Jurkat, Clone E6-1 (cell line): ENCODE measurements at places on chromosomes 6 and 20.
A peak's percentile ranks its signal among the peaks of the same experiment; 100 is the strongest.

- DNase-seq = no peak
These were observed 1.4 kb downstream of the MAP3K4 start for GRCh38 chr6:160992980-160993314.

GRCh38 chr20:4853757-4854560, 132.2 kb downstream of the PRND start:
- DNase-seq = no peak

GRCh38 chr6:86251106-86251505, 608.4 kb upstream of the SYNCRIP start:
- no peak for DNase-seq

DNA sequence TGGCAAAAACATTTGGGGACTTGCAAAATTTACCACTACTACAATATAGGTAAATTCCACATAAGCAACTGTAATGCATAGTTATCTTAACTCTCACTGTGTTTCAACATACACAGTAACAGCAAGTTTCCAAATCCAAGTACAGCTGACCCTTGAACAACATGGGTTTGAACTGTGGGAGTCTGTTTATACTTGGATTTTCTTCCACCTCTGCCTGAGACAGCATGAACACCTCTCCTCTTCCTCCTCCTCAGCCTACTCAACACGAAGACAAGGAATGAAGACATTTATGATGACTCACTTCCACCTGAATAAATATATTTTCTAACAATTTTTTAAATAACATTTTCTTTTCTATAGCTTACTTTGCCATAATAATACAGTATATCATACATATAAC, 25.6 kb downstream of the MAN1A1 start:
- DNase-seq = no peak

DNA sequence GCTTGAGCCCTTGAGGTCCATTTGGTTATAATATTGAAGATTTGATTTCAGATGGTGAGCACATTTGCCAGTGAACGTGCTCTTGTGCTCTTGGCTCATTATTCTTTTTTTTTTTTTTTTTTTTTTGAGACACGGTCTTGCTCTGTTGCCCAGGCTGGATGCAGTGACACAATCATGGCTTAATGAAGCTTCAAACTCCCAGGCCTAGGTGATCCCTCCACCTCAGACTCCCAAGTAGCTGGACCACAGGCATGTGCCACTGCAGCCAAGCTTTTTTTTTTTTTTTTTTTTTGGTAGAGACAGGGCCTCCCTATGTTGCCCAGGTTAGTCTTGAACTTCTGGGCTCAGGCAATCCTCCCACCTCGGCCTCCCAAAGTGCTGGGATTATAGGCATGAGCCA, 176.2 kb downstream of the KLHL32 start:
- no peak for DNase-seq

- no peak for DNase-seq
These were observed 245.4 kb downstream of the NRN1 start for GRCh38 chr6:5761370-5761769.

DNA sequence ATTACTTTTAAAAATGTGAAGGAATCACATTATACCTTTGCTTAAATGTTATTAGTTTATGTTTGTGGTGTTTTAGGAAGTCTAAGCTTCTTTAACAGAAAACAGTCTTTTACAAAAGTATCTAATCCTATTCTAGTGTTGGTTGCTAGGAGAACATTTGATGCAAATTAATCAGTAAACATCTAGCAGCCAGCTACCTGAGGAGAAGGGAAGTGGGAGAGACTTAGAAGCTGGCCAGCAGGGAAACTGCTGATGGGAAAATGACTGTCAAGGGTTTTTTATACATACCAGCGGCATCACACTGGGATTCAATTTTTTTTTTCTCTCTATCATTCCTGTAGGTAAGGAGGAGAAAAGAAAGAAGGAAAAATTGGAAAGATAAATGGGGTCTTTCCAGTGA, 686.0 kb upstream of the MMS22L start:
- DNase-seq = no peak

DNA sequence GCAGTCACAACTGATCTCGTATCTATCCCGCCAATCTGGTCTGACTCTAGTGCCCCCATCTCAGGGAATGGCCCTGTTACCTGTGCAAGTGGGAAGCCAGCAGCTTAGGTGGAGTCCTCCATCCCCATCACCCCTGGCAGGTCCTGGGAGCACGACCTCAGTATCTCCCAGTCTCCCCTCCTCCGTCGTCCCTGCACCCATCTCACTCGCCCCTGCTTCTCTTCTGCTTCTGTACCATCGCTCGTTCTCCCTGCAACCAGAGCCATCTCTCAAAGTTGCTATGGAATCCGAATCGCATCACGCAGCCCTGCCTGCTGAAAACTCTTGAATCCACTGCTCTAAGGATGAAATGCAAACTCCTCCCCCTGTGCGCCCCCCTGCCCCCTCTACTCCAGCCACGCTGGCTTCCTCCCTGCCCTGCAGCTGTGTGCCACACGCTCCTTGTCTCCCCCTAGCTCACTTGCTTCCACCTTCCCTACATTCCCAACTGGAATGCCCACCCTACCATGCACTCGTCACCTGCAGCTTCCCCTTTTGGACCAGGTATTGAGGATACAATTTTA, 64.0 kb upstream of the PTGIS start:
- no peak for DNase-seq

GRCh38 chr6:78380541-78380940, 486.8 kb upstream of the IRAK1BP1 start:
- DNase-seq = no peak

DNA sequence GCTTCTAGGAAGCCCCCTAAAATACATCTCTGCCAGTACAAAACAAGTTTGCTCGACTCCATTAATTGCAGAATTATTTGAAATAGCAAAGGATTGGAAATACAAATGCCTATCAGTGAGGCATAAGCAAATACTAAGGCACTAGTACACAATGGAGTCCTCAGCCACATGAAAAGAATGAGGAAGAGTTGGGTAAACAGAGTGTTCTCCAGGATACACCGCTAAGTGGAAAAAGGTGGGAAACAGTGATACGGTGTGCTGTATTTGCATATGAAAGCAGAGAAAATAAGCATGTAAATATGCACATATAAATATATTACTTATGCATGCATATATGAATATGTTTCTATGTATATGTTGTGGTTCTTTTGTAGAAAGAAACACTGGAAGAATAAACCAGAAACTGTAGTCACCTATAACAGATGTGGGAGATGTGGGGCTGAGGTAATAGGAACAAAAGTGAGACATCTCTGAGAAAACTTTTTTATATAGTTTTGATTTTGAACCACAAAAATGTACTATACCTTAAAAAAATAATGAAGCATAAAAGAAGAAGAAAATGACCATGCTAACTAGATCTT, 143.4 kb upstream of the MYLIP start:
- no peak for DNase-seq

- no peak for DNase-seq
These were observed 52.7 kb downstream of the KDM1B start for GRCh38 chr6:18207949-18208348.

DNA sequence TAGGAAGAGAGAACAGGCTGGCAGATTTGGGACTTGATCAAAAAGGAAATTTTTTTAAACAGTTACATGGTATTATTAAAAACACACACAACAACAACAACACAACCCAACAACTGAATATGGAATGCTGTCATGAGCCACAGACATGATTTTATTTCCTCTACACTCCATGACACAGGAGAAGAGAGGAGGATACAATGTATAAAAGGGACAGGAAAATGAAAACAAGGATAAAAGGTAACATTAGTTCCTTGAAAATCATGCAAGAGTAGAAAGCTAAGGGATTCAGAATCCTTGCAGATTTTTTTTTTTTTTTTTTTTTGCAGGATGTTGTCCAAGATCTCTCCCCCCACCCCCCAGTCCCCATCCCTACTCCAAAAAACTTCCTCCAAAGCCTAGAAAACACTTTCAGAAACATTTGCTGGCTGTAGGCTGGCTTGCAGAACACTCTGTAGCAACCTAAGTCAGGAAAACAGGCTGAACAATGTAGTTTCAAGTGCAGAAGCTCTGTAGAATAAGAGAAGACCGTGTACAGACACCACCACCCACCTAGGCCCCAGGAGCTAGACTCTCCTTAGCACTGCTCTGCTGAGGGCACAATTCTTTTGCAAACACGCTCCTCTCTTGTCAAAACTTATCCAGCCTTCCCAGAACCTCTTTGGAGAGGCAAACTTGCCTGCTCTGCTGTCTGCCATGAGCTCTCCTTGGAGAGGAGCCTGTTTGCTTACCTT, 845 bp downstream of the ZMYND8 start:
- no peak for DNase-seq

DNA sequence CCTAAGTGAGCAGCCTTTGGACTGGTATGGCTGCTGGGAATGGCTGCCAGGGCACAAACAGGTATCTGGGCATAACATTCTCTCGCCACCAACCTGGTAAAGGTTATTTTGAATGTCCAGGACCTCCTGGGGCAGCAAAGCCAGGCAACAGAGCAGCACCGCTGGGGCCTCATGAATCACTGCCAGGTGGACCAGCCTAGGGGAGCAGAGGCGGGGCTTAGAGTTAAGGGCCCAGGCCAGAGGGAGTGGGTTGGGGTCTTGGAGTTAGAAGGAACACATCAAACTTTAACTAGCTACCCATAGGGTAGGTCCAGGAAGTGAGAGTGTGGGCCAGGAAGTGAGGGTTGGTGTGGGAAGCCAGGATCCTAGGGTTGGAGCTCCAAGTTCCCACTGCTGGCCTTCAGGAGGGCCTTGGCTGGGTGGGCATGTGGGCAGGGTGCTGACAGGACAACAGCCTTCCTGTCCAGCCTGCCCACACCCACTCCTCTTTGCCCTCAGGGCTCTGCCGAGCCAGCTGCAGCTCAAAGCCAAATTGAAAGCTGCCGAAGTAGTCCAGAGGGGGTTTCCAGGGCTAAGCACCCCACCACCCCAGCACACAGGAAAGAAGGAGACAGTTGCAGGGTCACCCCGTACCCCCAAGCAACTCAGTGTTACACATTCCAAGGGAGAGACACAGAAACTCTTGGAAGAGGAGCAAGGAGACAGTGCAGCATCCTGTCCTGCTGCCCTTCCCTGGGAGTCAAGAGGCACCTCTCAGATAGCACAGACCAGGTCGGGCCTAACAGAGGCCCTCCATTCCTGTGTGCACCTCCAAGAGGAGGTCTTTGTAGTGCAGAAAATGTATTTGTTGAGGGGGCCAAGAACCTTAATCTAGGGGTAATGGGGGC, 2.6 kb downstream of the NFKBIE start:
- DNase-seq = no peak

GRCh38 chr20:61989741-61990140, 75.9 kb downstream of the TAF4 start:
- DNase-seq = no peak

- no peak for DNase-seq
These were observed 54.9 kb upstream of the PTPRT start for GRCh38 chr20:43244647-43245046.

DNA sequence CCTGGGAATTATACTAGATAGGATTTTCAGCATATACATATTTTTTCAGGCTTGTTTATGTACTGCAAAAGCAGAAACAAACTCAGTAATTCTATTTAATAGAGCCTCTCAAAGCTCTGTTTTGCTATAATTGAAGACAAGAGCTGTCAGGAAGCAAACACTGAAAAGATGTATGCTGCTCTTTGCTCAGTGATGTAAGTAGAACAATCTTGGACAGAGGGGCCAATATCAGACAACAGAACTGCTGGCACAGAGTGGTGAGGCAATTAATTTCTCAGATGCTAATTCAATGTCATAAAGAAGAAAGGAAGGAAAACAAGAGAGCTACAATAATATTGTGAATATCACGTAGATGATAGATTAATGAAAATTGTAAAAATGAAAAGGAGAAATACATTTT, 663.3 kb upstream of the ADGRB3 start:
- DNase-seq = no peak

- DNase-seq = no peak
These were observed 203.0 kb downstream of the FARS2 start for GRCh38 chr6:5464099-5464885.

GRCh38 chr6:25889877-25890853, 16.1 kb upstream of the SLC17A3 start:
- no peak for DNase-seq

GRCh38 chr20:45983279-45983743, 11.3 kb upstream of the ZNF335 start:
- DNase-seq = no peak

DNA sequence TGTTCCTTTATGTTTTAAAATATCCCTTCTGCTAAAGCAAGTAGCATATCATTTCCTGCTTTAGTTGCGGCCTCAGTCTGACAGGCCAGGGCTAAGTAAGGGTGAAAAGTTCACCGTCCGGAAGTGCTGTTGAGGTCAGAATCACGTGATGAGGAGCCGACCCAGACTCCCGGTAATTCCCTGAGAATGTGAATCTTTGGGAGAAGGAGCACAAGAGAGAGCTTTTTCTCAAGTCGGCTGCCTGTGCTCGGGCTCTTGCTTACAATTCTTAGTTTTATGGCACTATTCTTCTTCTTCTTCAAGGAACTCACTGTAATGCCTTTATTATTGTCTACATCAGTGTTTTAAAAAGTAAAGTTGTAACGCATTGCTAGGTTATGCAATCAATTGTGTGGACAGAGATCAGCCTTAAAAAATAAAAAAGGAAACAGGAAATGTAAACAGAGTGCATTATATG, 309.3 kb downstream of the PRL start:
- peak; percentile 83 for DNase-seq

DNA sequence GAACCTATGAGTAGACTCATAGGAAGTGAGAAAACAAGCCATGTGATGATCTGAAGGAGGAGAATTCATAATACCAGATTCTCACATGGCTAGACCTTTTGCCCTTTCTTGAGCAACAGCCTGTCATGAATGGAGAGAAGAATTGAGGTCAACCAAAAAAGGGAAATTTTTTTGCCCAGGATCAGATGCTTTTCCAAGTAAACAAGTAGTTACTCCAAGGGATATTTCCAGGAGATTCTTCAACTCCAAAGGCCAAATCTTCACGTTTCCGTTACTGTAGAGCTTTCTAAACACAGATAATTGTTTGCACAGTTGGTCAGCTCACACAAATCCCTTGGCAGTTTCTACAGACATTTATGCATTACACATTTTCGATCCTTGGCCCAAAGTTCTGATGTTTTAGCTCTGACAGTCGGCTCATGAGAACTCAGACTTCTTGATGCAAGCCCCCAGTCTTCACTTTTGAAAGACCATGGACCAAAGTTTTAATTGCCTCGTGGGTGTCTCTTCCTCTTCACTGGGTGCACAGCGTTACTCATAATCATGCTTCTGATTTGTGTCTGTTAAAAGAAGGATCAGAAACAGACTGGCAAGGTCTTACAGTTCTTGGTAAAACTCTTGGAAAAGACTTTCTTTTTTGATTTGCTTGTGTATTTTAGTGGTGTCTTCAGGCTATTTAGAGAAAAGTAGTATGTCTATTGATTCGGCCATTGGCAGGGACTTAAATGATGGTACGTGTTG, 115.0 kb downstream of the TSHZ2 start:
- DNase-seq = no peak

GRCh38 chr20:41373931-41374920, 7.6 kb upstream of the EMILIN3 start:
- no peak for DNase-seq

DNA sequence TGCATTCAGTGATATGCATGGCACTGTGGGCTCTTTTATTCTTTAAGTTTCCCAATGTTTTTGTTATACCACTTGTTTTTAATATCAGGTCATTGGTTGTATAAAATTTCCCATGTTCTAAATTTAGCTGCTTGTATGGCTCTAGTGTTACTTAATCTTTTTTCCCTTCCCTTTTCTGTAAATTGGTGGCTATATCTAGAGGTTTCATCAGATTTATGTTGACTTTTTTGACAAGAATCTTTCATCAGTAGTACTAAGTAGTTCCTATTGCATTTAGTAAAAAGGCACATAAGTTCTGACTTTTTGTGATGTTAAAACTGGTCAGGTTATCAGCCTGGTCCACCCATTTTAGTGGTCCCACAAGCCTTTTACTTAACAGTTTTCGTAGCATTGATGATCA, 51.1 kb downstream of the MMS22L start:
- no peak for DNase-seq

GRCh38 chr6:67129780-67130179, 1422.8 kb upstream of the EYS start:
- no peak for DNase-seq
